ENCODE measurements at places on chromosomes 12 and 14.
A peak's percentile ranks its signal among the peaks of the same experiment; 100 is the strongest.

DNA sequence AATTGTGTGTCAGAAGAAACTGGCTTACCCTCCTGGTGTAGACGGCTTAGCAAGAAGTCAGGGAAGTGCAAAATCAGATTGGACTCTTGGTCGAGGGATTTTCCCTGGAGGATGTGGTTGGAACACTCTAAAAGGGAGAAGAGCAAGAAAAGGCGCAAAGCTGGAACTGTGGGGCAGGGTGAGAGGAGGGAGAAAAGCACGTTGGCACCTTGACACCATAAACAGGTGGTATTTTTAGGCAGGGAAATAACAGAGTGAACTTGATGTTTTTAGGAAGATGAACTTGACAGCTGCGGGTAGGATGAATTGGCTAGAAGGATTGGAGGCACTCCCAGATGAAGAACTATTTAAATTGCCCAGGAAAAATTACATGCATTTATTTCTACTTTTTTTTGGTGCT, 67.7 kb downstream of the HCAR2 start:
- DNase-seq = no peak

GRCh38 chr12:27303139-27304111, 29.2 kb upstream of the BMAL2 start:
- peak; percentile 8 for DNase-seq

DNA sequence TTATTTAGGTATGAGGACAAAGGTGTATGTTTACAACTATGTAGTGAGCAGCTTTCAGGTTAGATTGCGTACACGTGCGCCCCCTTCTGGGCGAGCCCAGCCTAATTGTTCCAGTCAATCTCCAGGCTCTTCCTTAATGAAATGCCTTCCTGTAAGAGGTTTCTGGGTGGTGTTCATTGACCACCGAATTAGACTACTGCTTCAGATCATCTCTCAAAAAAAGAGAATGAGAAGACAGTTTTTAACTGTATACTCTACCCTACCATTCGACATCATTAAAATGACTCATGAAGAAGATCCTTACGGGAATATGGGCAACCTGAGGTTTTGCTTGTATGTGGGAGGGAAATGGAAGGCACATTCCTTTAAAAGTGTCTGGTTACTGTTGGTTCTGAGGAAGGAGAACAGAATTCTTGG, 2.1 kb downstream of the LUM start:
- DNase-seq = no peak

DNA sequence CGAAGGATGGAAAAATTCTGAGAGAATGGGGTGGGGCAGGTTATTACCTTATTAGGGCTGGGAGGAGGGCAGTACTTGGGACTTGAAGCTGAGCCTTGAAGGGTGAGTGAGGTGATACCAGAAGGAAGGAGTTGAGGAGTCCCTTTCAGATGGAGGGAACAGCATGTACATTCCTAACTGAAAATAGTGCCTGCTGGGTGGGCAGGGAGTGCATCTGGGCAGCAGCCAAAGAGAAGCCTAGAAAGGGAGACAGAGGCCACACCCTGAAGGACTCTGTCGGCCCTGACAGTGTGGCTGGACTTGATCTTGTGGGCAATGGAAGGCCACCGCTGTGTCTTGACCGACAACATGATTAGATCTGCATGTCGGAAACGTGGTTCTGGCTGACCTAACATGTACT, 147.6 kb downstream of the NDUFA12 start:
- no peak for DNase-seq

- no peak for DNase-seq
Observed at GRCh38 chr14:54259821-54260220, 137.0 kb upstream of the CDKN3 start.

DNA sequence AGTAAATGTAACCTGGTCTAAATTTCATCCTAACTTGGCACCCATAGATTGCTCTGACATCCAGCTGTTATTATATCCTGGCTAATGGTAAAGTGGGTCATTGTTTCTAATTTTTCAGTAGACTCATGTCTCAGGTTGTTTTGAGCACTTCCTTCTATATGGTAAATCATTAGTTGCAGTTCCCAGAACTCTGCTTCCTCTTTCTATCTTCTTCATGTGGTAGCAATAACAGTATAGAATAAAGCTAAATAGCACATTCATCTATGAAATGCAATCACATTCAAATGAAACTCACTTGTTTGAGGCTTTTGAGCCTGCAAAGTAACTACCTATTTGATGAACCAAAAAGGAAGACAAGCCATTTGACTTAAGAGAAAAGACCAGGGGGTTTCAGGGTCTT, 65.1 kb upstream of the GZMB start:
- no peak for DNase-seq

GRCh38 chr12:25382311-25383106, 131.8 kb upstream of the KRAS start:
- no peak for DNase-seq

- no peak for DNase-seq
Observed at GRCh38 chr14:57889245-57889644, 23.4 kb upstream of the SLC35F4 start.

GRCh38 chr12:117344716-117345115, 16.7 kb downstream of the NOS1 start:
- DNase-seq = no peak

- DNase-seq = no peak
Observed at GRCh38 chr14:51004801-51005526, 60.7 kb upstream of the PYGL start.

DNA sequence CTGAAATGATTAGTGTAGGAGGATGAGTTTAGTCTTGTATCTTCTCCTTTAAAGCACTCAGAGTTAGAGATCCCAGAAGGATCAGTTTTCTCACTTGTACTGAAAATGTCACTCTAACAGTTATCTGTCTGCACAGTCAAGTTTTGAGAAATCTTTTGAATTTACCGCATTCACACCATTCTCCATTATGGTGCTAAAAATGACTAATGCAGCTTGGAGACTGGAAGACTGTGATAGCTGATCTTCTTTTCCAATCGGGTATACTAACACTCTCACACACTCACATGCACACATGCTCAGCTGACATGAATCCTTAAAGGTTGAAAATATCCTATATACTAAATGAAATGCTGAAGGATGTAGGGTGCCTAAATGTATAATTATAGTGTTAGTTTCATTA, 65.8 kb downstream of the SLC15A5 start:
- DNase-seq = no peak

DNA sequence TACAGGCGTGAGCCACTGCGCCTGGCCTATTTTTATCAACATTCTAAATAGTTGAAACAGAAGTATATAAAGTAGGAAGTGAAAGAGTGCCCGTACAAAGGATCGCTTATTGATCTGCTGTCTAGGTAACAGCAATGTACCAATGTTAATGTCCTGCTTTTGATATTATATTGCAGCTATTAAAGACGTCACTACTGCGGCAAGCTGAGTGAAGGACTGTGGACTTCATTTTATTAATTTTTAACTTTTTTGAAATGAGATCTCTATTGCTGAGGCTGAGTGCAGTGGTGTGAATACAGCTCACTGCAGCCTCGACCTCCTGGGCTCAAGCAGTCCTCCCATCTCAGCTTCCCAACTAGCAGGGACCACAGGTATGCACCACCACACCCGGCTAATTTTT, 10.8 kb downstream of the PTGR2 start:
- DNase-seq = no peak

GRCh38 chr12:116426391-116427136, 132.6 kb upstream of the MAP1LC3B2 start:
- no peak for DNase-seq

DNA sequence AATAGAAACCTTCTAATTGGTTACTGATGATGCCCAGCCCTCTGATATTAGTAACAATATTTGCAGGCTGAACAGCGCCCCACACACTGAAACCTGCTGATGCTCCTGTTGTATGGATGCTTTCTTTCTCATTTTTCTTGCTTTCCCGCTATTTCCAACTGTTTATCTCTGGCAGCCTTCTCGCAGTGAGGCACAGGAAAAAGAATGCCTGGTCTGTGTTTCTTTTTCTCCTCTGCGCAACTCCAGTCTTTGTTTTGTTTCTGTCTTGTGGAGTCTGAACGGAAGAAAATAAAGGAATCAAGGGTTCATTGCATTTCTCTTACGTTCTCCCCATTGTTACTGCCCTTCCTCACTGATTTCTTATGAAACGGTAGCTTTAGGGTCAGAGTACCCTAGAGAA, 451.2 kb downstream of the EGLN3 start:
- no peak for DNase-seq

- no peak for DNase-seq
Observed at GRCh38 chr12:69068448-69068847, 135.5 kb upstream of the CPM start.

DNA sequence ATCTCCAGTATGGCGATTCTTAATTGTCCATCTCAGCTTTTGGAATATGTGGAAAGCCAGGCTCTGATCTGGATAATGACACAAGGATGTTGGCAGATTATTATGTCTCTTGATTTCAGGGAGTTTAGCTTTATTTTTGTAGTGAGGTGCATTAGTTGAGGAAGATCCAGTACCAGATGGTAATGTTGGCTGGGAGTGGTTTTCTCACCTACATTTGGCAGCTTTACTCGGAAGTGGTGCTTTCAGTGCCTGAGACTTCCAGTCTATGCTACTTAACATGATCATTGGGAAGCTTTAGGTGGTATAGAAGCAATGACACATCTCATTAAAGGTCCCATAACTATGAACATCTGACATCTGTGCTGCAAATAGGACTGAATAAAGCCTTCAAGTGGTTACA, 7.5 kb downstream of the SLC15A5 start:
- DNase-seq = no peak

- DNase-seq = no peak
Observed at GRCh38 chr14:103561381-103562178, 877 bp downstream of the BAG5 start.

DNA sequence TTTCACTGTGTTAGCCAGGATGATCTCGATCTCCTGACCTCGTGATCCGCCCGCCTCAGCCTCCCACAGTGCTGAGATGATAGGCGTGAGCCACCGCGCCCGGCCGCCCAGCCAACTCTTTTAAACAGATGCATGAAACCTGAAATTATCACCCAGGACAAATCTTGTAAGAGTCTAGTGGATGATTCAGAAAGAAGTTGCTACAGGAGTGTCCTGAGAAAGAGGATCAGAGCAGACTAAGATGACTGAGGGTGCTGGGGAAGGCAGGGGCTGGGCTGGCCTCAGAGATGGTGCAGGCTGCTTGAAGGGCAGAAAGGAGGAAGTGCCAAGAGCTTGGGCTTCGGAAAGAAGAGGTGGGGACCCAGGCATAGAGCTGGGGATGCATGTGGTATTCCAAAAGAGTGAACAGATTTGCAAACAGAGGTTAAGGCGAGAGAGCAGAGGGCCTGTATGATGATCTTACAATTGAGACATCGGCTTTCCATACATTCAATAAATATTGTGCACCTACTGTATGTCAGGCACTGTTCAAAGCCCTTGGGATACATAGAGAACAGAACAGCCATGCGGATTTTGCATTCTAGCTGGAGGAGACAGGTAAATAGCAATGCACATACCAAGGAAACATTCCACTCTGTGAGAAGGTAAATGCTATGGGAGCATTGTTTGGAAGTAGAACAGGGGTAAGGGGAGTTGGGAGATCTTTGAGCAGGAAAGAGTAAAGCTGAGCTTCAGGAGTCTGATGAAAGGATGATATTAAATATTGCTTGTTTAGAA, 7.4 kb upstream of the CD9 start:
- DNase-seq = no peak

DNA sequence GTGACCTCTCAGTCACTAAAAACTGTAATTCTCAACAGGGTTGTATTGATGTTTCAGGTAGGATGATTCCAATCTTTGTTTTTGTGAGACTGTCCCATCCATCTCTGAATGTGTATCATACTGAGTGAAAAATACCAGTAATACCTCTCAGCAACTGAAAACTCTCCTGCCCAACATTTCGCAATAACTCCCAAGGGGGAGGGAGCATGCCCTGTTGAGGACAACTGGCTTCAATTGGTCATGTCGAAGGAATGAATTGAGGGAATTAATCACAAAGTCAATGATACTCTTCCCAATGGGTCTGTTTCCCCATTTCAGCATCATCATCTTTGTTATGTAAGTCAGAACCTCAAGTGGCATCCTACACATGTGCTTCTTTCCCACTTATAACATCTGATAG, 102.4 kb upstream of the E2F7 start:
- no peak for DNase-seq

DNA sequence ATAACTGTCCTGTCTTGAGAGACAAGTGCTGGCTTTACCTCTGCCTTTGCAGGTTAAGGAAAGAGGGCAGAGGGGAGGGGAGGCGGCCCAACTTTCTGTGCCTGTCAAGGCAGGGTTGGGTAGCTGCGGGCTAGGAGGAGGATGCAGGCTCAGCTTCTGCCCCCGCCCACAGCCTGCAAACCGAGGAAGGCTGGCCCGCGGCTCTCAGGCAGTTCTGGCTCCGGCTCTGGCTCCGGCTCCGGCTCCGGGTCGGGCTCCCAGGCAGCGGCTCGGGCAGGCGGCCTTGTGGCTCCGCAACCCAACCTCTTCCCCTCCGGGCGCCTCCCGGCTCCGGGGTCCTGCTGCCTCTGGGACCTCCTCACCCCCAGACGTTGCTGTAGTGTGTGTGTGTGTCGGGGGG, 92.9 kb downstream of the TMEM30B start:
- DNase-seq = no peak

DNA sequence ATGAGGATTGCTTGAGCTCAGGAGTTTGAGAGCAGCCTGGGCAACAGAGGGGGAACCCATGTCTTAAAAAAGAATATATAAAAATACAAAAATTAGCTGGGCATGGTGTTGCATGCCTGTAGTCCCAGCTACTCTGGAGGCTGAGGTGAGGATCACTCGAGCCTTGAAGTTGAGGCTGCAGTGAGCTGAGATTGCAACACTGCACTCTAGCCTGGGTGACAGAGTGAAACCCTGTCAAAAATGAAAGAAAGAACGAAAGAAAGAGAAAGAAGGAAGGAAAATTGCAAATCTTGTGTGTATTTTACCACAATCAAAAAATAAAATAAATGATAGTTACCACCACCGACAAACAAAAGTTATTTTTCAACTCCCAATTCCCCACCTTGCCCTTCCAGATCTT, 45.3 kb downstream of the SPRING1 start:
- DNase-seq = no peak

DNA sequence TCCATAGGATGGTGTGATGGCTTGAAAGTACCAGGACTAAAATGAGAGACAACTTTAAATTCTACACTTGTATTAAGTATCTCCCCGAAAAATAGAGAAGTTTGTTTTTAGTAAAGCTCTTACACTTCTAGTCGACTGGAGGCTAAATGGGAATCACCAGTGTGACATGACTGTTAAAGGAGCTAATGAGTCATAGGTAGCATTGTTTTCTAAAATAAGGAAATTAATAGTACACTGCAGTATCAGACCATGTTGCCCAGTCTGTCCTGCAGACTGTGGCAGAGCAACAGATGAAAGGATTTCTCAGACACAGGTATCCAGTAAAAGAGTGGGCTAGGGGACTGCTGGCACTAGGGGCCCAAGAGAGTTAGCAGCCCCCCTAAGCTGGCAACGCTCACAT, 140.1 kb downstream of the TMEM117 start:
- DNase-seq = no peak
